A549 treated with RU486 at 1 μM for 4 hours (cell line): ENCODE measurements at places on chromosomes 3 and 15. TPM values are rescaled to one million over a fixed set of nuclear protein-coding genes. Genes with fewer than 3 reads are reported as not detected.

The BRPF1 gene
- total RNA-seq = 16.1 to 19.8 TPM (median 18.8 TPM) in 5 replicates

The TRIP4 gene
- 23.5 to 33.1 TPM (median 24.9 TPM) in 5 replicates for total RNA-seq

The PLA2G4D gene
- total RNA-seq = not detected in 5 replicates

The PARP15 gene
- total RNA-seq = not detected in 5 replicates

The FYTTD1 gene
- 25.6 to 30.6 TPM (median 28.7 TPM) in 5 replicates for total RNA-seq
